ENCODE measurements at places on chromosomes 2 and 18.
A peak's percentile ranks its signal among the peaks of the same experiment; 100 is the strongest.

GRCh38 chr2:105369777-105370690 is 28.8 kb downstream of the FHL2 start:
- DNase-seq, result peak; percentile 46

GRCh38 chr2:162475661-162476060 is 131.7 kb downstream of the GCA start:
- DNase-seq, result no peak

GRCh38 chr2:68121873-68122679 is 35.6 kb upstream of the PNO1 start:
- DNase-seq, result peak; percentile 81

DNA sequence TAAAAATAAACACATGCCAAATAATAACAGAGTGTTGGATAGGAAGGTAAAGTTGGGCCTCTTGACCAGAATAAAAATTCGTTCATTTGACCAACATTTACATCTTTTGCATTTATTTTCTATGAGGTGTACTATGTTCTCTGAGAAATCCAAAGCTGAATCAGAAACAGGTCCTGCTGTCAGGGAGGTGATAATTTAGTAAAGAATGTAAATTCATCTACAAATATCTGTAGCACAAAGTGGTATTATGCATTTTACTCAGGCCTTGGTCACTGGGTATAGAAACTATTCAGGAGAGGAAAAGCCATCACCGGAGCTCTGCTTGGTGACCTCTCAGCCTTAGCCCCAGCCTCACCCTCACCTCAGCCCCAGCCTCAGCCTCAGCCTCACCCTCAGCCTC is 208.9 kb downstream of the SPP2 start:
- DNase-seq, result peak; percentile 53

DNA sequence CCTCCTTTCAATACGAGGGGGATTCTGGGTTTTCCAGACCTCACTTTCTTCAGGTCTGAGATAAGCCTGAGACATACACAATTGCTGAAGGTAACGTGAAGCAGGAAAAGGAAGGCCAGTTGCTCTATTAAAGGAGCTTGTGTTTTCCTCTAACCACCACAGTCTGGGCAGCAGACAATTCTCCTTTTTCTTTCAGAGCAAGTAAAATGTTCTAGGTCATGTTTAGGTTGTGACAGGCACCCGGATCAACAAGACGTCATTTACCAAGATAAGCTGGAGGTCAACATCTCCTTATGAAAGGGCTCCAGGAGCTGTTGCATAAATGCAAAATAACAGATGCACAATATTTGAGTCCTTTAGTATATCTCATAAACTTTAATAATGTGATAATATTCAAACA is 148.1 kb downstream of the SLC8A1 start:
- no peak for DNase-seq

GRCh38 chr2:189328848-189329245 is 112.4 kb upstream of the WDR75 start:
- DNase-seq, result no peak

- no peak for DNase-seq
These were observed 16.0 kb downstream of the FAM178B start for GRCh38 chr2:96970248-96970875.

DNA sequence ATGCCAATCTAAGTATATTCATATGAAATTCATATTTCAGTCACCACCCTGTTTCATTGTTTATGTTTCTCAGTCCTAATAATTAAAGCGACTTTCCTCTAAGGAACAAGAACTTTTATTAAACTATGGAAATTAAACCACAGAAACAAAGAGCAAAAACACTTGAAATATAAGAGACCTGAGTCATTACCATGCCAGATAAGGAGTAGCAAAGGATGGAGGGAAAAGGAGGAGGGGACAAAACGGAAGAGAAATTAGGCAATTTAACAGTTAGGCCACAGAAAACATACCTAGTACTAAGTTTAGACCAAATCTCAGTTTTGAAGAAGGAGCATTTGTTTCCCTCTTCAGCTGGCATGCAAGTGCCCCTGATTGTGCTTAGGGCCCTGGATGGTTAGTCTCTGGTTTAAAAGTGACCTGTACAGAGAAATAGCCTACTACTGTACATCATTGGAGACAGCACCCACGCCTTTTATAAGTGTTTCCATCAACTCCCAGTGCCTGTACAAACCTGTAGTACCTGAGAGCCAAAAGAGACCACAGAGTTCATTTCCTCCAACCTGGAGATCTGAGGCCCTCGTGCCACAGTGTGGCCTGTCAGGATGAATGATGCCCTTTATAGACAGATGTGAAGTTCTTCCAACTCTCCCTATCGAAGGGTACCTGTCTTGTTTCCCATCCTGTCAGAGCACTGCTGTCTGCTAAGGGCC is 74.5 kb downstream of the SPATS2L start:
- DNase-seq, result peak; percentile 69

GRCh38 chr2:35199298-35199697 is 1156.3 kb upstream of the CRIM1 start:
- no peak for DNase-seq

DNA sequence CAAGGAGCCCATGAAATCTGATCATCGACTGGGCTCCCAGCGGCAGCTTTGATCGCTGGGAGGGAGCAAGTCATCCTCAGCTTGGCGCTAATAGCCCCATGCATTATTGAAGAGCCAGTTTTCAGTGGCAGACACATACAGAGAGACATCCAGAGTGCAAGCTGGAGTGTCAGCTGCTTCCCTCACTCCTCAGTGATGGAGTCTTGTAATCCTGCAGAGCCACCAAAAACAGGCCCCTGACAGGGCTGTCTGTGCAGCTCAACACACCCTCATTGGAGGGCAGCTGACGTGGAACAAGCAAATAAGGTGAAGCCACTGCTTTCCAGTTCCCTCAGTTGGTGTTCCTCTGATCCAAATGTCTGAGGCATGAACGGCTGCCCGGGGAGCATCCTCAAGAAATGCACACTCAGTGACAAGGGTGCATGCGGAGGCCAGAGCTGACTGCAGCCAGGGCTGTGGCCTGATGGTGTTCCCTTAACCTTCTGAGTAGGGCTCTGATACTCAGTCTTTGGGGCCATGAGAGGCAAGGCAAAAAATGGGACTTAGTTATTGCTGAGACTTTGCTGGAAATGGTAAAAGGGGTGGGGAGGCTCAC is 97.4 kb downstream of the RHOB start:
- no peak for DNase-seq

DNA sequence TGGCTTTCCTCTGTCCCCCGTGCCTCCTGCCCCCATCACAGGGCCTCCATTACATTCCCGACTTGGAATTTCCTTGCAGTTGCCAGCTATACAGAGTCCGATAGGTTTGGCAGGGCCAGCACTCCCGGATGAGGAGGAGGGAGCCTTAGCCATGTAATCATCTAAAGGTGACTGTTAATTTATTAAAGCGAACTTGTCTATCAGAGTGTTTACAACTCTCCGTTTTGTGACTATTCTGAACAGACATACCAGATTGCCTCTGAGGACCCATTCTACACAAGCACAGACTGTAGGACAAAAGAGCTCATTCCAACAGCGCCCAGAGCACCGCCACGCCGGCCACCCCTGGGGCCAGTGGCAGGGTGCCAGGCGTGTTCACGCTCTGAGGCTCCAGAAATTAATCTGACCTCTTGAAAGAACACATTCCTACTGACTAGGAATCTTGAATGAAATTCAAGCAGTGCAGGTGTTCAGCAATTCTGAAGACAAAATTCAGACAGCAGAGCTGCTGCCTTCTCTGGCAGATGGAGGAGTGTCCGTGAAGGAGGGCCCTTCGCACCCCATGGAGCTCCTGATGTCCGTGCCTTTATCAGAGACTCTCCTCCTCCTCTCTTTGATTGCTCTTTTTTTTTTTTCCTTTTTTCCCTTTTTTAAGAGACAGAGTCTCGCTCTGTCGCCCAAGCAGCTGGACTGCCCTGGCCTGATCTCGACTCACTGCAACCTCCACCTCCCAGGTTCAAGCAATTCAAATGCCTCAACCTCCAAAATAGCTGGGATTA is 58.1 kb upstream of the RALBP1 start:
- peak; percentile 92 for DNase-seq

DNA sequence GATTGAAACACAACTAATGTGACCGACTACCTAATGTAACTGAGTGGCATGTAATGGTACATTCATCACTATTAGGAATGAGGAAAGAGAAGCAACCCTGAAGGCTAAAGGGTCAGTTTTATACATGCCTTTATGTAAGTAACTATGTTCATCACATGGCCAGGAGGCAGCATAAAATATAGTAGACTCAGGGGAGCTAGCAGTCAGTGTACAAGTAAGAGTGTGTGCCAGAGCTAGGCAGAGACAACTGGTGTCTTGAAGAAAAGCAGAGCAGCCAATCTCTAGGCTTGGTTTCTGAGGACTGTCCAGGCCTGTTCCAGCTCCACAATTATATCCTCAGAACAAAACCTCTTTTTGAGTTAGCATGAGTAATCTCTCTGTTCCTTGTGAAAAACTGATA is 18.1 kb downstream of the SMAD2 start:
- DNase-seq, result no peak

DNA sequence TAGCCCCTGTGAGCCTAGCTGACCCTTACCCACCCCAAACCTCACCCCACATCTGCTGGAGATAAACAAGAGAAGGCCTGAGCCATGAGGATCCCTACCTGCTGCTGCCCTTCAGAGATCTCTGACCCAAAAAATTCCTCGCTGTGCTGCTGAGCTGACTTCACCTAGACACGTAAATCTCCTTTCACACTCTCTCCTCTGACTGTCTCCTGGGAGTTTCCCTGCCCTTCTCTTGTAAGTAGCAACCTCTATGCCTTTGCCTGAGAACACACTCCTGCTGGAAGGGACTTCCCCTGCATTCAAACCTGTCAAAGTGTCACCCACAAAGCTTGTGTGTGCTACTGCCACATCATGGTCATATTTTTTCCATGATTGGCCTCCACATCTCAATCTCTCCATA is 134.2 kb upstream of the NOL4 start:
- DNase-seq, result no peak

DNA sequence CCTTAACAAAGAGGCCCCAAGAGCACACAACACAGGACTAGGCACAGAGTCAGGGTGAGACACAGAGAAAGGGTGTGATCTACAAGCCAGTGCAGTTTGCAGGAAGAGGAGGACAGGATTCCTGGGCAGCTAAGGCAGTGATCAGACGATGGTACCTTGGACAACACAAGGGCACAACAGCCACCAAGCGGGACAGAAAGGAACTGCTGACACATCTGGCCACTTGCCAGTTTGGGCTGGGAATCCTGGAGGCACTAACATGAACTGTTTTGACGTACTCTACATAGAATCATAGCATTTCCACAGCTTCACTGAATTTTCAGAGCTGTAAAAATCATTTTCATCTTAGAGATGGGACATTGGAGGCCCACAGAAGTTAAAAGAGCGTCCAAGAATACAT is 221.5 kb upstream of the SLC35G4 start:
- peak; percentile 43 for DNase-seq

GRCh38 chr2:216316743-216317142 is 55.5 kb downstream of the MARCHF4 start:
- no peak for DNase-seq

- peak; percentile 66 for DNase-seq
These were observed 139.1 kb downstream of the IRS1 start for GRCh38 chr2:226660526-226660925.

DNA sequence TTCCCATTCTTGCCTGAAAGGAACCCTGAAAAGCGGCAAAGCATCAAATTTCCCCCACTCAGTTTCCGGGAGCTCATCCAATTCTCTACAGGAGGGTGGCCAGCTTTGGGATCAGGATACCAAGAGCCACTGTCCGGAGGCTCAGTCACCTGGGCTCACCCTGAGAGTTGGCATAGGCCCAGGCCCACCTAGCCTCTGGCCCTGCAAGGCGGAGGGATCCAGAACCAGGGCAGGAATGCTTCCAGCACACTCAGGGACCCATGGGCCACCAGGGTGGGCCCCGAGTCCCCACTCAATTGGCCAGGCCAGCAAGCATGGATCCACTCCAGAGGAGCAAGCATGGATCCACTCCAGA is 432.9 kb upstream of the MYT1L start:
- DNase-seq, result no peak

GRCh38 chr2:203873921-203874631 is 6.5 kb downstream of the CTLA4 start:
- no peak for DNase-seq

GRCh38 chr18:6543330-6543908 is 128.7 kb upstream of the L3MBTL4 start:
- DNase-seq, result no peak

DNA sequence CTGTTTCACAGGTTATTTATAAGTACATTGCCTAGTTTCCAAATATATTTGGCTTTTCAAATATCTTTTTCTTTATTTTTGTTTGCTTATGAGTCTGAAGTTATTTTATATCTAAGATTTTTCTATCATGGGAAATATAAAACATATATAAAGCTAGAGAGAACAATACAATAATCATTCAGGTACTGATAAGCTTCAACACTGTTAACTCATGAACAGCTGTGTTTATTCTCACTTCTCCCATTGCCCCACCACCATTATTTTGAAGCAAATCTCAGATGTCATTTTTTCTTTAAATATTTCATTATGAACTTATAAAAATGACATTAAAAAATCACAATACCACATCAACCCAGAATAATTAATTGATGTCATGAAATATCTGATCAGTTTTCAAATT is 9.7 kb downstream of the CAMKMT start:
- DNase-seq, result peak; percentile 15

Measured in PC-9 (cell line).